ENCODE measurements at places on chromosomes 2 and 18.

DNA sequence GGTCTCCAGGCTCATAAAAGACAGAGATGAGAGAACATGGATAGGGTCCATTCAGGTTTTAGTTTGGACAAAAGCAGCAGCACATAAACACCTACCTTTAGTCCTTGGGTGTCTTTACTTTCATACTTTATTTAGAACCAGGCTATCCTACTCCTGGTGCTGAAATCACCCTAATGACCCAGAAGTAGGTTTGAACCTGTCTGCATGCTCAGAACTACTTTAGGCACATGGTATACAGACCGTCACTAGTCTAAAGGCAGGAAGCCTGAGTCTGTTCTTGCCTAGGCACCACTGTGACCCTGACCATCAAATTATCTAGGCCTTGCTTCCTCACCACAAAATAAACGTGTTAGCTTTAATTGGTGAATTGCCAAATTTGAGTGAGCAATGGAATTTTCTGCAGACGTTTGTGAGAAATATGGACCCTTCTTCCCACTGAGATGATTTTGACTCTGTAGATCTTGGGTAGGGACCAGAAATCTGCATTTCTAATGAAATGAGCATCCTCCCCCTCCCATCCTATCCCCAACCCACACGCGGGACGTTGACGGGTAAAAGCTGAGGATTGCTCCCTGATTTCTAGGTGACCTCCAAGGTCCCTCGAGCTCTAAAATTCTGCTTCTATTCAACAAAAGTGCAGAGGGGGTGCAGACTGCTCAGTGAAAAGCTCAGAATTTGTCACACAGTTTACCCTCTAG is 75.1 kb downstream of the PLEKHM3 start:
- DNase-seq, result no peak

GRCh38 chr18:11963991-11964484 is 17.3 kb upstream of the IMPA2 start:
- DNase-seq, result no peak

DNA sequence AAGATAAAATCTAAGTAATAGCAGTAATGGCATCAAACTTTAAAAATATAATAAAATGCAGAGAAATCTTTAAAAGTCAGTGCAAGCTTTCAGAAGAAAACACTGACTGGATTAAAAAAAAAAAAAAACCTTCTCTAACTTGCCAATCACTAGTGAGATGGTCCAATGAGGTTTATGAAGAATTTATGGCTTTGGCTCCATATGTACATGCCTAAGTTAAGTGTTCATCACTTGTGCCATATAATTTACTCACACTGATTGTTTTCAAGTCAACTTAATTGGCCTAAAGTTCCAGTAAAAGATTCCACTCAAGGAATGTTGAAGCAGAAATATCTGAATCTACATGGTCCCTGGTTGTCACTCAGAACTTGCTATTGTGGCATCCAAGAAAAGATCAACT is 40.7 kb upstream of the RAB27B start:
- DNase-seq, result no peak

GRCh38 chr2:104444392-104444791 is 409.5 kb upstream of the POU3F3 start:
- no peak for DNase-seq

GRCh38 chr18:58592223-58593214 is 36.4 kb downstream of the ALPK2 start:
- no peak for DNase-seq

DNA sequence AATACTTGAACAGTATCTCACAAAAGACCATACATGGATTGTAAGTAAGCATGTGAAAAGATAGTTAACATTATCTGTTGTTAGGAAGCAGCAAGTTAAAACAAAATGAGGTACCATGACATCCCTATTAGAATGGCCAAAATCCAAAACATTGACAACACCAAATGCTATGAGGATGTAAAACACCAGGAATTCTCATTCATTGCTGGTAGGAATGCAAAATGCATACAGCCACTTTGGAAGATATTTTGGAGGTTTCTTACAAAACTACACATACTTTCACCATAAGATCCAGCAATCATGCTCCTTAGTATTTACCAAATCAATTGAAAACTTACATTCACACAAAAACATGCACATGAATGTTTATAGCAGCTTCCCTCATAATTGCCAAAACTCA is 30.9 kb upstream of the ICOS start:
- no peak for DNase-seq

DNA sequence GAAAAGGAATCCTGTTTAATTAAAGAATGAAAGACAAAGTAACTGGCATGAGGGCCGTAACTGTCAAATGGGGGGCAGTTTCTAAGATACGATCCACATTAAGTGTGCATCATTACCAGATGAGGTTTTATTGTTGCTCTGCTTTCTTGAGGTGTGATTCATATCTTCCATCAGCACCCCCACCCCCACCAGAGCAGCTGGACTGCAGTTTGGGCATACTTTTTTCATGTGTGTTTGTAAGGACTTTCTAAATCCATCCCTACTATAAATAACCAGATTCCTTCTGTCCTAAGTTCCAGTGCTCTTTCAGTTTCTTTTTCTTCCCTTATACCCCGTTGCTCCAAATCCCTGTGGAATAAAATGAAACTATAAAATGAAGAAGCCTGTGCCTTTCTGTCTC is 142.1 kb downstream of the CDCA7 start:
- no peak for DNase-seq

DNA sequence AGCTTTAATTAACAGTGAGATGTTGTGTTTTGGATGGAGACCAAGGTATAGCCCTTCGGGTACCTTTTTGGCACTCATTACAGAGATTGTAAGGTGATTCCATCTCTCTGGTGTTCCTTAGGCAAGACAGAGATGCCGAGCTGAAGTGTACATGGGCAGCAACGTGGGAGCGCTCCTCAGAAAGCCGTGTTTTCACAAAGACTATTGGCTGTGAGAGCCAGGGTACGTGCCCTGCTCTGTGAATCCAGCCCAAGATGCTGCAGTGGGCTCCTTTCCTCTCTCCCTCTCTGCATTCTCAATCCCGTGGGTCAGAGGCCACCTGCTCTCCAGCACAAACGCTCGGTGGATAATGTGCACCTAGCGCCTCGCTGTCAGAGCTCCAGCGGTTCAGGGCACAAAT is 203.0 kb upstream of the EPHA4 start:
- no peak for DNase-seq

- no peak for DNase-seq
These were observed 24.0 kb upstream of the SIGLEC15 start for GRCh38 chr18:45801416-45802004.

DNA sequence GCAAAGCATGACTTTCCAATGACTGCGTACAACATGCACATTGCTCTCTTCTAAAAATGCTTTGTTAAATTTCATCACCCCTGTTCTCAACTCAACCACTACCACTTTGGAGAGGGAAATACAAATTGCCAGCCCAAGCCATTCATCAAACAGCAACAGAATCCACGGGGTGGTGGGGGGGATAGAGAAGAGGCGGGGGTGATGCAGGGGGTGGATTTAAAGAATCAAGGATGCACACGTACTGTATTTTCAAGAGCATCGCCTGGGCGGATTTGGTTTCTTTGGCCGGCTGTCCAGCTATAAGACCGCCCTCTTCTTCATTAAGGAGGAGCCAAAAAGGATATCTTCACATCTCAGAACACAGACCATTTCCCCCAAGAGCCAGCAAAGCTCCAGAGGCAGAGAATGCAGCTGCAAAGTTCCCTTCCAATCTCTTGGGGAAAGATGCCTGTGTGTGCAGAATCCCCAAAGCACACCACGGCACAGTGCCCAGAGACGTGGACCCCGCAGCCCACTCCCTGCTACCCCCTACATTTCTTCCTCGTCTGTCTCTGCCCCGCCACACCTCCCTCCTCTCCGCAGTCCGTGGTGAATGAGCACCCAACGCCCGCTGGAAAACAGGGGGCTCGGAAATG is 977 bp downstream of the SLC8A1 start:
- DNase-seq, result no peak

- no peak for DNase-seq
These were observed 134.7 kb downstream of the VIT start for GRCh38 chr2:36831185-36831584.

GRCh38 chr2:236353594-236353942 is 89.4 kb upstream of the ASB18 start:
- DNase-seq, result no peak

DNA sequence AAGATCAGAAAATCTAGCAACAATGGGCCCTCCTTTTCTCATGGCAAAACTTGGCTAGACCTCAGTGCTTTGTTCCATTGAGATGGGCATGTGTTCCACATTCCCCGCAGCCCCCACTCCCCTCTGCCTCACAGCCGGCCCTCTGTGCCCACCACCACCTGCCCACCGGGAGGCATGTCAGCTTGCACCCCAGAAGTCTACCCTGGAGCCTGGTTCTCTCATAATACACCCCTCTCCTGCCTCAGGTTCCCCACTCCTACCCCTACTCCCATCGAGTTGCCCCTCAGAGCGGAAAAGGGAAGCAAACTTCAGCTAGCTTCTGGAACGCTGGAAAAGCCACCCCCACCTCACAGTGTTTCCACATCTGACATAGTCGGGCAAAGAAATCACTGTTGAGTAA is 219.0 kb downstream of the ANAPC1 start:
- no peak for DNase-seq

- no peak for DNase-seq
These were observed 225.8 kb downstream of the NCKAP5 start for GRCh38 chr2:133342286-133343017.

GRCh38 chr2:74828543-74828942 is 5.4 kb upstream of the HK2 start:
- no peak for DNase-seq

DNA sequence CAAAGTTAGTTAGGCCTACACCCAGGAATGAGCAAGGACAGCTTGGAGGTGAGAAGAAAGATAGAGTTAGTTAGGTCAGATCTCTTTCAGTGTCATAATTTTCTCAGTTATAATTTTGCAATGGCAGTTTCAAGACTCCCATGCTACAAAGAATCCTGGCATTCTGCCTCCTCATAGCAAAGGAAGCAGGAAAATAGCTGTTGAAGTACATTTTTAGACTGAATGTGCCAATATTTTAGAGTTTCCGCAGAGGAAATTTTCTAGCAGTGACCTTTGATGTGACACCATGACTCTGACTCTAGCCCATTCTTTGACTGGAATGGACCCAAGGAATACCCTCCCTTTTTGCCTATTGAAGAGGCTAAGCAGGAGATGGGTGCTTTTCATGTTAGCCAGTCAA is 371.7 kb downstream of the PIK3C3 start:
- no peak for DNase-seq

GRCh38 chr2:227401550-227401949 is 13.8 kb upstream of the SCYGR1 start:
- no peak for DNase-seq

DNA sequence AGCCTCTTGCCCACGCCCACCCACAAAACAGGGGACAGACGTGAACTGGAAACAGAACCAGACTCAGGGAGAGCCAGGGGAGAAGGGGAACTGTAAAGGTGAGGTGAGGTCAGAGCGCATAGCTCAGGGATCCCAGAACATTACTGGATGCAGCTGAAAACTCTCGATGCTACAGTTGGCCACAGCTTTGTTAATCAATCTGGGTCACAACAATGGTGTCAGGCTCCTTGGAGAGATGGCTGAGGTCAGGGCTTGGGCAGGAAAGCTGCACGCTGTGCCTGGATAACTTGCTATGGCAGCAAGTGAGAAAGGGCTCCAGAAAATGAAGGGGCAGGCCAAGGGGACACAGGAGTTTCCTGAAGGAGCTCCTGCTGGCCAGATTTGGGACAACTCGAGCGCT is 263.3 kb downstream of the TFCP2L1 start:
- DNase-seq, result no peak

DNA sequence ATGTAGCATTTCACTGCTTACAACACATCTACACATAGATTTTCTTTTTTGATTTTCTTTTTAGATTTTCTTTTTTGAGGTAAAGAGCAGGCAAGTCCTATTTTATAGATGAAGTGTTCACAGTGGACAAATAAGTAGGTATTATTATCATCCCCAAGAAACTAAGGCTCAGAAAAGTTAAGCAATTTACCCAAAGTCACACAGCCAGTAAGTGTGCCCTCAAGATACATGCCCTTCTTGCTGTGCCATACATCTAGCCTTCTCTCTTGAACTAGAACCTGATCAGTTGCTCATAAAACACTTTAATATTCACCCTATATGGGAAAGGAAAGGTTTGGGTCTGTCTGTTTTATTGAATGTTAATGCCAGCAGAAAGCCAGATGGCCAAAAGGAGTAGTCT is 50.3 kb downstream of the DAPL1 start:
- DNase-seq, result no peak

GRCh38 chr2:191302459-191303139 is 57.4 kb downstream of the MYO1B start:
- DNase-seq, result no peak

Data from stimulated activated CD8-positive, alpha-beta memory T cell treated with anti-CD3 and anti-CD28 coated beads, Interleukin-2, amount 100 ng/mL, for 1 hour (primary cell).